ENCODE measurements at places on chromosomes 4 and X.

DNA sequence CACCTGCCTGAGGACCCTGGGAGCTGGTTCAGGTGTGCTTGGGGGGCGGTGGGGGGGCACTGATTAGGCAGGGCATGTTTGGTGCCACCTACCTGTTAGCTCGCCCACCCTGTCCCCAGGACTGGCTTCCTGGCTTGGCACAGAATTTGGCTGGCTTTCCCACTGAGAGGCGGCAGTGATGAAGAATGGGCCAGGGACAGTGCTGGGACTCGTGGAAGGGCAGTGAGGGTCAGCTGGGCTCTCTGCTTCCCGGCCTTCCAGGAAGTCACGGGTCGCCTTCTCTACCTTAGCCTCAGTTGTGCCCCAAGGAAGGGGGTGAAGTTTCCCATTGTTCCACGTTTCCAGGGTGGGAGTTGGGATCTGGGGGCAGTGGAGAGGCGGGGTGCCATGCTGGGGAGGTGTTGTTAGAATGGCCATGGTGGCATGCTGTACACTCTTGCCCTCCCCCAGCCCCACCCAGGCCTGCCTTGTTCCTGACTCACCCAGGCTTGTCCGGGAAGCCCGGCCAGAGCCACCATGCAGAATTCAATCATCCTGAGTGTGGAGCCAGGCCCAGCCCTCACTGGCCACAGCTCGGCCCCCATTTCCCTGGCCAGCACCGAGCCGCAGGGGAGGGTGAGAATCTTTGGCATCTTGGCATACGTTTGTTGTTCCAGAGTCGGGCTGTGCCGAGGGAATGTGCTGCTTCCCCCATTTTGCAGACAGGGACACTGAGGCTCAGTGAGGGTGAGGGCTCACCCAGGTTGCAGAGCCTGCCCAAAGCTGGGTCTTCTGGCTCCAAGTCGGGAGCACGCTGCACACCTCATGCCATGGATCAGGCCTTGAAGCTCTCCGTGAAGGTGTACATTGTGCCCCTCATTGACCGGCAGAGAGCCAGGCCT, 21.9 kb upstream of the GPR78 start:
- DNase-seq = no peak

DNA sequence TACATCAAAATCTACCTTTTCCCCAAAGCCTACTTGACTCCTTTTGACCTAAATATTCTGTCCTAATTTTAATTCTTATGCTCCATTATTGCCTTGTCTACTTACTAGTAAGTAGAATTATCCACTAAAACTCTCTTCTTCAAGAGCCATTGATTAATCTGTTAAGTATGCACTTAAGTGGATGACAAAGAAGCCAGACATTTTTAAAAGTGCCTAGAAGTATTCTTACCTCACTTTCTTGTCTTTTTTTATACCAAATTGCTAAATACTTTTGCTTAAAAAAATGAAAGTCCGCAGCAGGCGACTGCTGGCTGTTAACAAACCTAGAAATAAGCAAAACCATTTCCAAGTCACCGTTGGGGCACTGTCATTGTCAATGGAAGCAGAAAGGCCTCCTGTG, 20.1 kb upstream of the FRMPD4 start:
- DNase-seq = no peak

GRCh38 chr4:126939401-126939800, 693.4 kb upstream of the INTU start:
- DNase-seq = no peak

DNA sequence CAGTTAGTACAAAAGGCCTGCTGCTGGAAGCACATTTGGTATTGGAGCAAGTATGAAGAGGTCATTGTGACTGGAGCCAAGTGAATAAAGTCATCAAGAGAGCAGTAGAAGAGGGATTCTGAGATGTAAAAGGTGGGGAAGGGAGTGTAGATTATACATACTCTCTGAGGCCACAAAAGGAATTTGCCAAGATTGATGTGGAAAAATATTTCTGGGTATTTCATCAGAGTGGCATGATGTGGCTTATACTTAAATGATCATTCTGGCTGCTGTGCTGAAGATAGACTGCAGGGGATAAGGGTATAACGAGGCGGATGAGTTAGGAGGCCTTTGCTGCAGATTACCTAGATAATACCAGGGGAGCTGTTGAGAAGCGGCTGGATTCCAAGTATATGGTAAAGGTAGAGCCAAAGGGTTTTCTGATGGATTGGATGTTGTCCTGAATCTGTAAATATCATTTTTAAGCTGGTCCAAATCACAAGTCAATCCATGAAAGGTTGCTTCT, 231.8 kb upstream of the AGA start:
- no peak for DNase-seq

DNA sequence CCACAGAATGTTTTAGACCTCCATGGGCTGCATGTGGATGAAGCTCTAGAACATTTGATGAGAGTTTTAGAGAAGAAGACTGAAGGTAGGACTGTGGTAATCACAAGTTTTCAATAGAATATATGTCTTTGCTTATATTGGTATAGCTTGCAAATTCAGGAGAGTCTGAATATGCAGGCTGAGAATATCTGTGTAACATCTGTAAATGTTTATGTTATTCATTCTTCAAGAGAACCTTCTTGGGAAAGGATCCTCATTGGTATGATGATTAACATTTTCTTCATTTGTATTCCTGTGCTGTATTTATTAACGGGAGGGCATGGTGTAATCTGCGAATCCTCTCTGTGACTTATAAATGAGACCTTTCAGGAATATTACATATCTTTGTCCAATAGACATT, 52.1 kb upstream of the RHOH start:
- DNase-seq = no peak

DNA sequence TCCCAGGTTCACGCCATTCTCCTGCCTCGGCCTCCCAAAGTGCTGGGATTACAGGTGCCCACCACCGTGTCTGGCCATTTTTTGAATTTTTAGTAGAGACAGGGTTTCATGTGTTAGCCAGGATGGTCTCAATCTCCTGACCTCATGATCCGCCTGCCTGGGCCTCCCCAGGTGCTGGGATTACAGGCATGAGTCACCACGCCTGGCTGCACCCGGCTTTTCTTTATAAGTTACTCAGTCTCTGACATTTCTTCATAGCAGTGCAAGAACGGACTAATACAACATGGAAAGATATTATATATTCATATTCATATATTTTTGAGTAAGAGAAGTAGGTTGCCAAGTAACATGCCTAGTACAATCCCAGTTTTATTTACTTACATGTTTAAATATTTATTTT, 22.9 kb downstream of the SHROOM3 start:
- DNase-seq = no peak

- DNase-seq = no peak
Measured at GRCh38 chr4:156898373-156899117, 73.1 kb downstream of the PDGFC start.

DNA sequence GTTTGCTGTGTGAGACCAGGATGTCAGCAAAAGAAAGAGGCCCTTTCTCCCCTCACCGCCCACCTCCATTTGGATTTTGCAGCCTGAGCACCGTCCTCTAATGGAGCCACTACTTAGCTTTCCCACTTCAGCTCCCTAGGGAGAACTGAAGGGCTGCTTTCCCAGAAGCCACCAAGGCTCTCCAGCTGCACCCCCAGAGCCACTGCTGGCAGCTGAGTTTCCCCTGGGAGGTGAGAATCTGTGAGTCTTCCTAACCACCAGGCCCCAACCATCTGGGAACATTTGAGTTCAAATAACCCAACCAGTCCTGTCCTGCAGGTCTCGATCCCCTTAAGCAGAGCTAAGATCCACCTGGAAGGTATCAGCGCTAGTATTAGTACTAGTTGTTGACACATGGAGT, 173.1 kb upstream of the USP9X start:
- DNase-seq = no peak

GRCh38 chr4:31984872-31985271, 1264.7 kb downstream of the PCDH7 start:
- no peak for DNase-seq

DNA sequence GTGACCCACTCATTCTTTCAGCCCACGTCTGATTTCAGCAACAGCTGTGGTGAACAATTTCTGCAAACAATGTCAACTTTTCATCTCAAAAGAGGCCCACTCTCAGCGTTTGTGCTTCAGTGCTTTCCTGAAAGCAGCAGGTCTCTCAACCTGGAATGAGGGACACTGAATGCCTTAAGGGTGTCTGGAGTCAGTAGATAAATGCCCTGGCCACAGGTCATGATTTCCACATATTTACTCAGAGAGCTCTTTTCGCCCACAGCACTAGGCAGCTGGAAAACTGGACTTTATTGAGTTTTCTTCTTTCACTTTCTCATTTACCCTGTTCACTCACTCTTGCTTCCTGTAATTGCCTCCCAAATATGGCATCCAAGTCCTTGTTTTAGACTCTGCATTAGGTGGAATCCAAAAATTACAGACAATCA, 52.8 kb downstream of the NPFFR2 start:
- DNase-seq = no peak

- DNase-seq = no peak
Measured at GRCh38 chr4:84218031-84218430, 281.1 kb downstream of the NKX6-1 start.

GRCh38 chr4:89023140-89023539, 33.8 kb downstream of the FAM13A start:
- no peak for DNase-seq

- no peak for DNase-seq
Measured at GRCh38 chr4:94357624-94358023, 15.0 kb upstream of the HPGDS start.

- no peak for DNase-seq
Measured at GRCh38 chrX:108088511-108088910, 2.8 kb downstream of the PSMD10 start.

DNA sequence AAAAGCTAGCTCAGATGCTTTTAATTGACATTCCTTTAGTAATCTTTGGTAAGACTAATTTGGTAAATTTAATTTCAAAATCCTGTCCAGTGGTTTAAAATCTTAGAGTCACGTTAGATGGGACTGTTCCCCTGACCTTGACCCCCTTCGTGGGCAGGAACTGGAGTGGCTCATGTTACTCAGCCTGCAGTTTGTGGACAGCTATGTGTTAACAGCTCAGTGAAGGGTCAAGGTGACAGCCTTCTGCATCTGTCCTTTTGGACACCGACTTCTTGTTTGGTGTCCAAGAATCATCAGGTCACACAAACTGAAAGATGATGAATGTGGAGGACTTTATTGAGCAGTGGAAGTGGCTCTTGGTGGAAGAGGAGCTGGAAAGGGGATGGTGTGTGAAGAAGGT, 2.9 kb downstream of the ARSF start:
- DNase-seq = no peak

- no peak for DNase-seq
Measured at GRCh38 chr4:14693728-14694127, 308.6 kb upstream of the CPEB2 start.

DNA sequence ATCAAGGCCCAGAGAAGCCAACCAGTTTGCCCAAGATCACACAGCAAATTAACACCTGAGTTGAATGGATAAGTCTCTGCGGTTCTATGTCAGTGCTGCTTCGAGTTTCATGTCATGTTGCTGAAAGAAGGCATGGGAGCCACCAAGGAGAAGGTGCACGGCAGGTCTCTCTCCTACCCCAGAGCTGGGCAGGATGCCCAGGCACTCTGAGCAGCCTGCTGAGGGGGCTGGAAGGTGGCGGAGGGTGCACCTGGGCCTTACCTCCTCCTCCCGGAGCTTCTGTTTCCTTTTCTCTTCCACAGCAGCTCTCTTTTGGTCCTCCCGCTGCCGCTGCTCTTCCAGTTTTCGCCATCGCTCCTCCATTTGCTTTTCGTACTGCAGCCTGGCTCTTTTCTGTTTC, 53.6 kb downstream of the MAP7D2 start:
- no peak for DNase-seq

- no peak for DNase-seq
Measured at GRCh38 chr4:129453524-129454200, 357.7 kb downstream of the C4orf33 start.

- DNase-seq = no peak
Measured at GRCh38 chr4:128831531-128832242, 22.2 kb downstream of the JADE1 start.

DNA sequence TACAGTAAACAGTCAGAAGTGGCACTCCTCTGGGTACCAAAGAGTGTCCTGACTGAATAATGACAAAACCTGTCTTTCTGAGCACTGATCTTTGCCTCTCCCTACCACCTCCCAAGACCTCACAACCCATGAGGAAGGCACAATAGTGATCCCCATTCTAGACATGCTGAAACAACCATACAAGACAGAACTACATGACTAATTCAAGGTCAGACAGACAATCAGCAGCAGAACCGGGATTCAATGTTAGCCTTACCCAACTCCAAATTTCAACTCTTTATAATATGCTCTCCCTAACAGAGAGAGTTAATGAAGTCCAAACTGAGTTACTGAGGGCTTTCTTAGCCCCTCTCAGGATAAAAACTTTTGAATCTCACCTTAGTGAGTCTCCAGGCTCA, 71.0 kb downstream of the IRF2 start:
- DNase-seq = no peak

Measured in stimulated activated CD8-positive, alpha-beta memory T cell treated with anti-CD3 and anti-CD28 coated beads, Interleukin-7, amount 100 ng/mL, for 1 hour (primary cell).